ENCODE measurements at places on chromosomes 3 and 15.

DNA sequence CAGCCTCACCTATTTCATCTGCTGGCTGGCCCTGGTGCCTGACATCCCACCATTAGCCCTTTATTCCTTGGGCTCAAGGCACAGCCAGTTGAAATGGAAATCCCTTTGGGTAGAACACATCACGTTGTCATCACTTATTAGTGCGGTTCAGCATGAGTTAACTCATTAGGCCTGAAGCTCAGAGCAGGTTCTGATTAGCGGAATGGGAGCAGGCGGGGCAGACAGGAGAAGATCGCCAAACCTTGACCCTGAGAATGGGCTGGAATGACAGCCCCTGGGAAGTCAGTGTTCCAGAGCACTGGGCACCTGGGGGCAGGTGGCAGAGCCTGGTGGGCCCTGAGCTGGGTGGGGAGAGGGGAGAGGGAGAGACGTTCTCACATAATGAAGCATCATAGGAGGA, 5.8 kb downstream of the ITGA11 start:
- DNase-seq, result no peak

DNA sequence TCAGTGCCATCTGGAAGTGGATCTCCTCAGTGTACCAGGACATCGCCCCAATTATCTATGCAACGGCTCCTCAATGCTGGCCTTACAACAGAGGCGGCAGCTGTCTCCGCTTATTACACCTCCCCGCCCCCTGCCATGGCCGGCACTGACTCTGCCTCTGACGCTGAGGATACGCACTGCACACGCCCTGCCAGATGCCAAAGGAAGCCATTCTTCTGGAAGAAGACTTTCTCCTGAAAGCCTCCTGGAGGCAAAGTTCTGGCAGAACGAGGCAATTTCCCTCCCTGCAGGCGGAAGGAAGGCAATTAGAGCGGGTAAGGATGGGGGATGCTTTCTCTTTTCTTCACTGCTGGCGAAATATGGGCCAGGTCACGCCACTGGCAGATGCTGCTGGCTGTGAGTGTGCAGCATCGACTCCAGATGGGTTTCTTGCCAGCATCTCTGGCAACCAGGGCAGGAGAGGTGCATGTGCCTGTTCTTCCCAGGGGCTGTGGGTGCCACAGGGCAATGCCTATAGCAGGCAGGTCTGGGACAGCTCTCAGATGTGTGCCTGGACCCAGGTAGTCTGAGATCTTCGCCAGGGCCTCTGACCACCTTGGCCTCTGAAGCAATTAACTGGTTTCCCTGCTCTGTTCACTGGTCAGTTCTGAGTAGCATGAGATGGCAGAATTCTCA, 62.2 kb upstream of the MRPS22 start:
- no peak for DNase-seq

GRCh38 chr3:66361356-66361755, 139.5 kb downstream of the LRIG1 start:
- no peak for DNase-seq

- DNase-seq, result no peak
Observed at GRCh38 chr3:105691053-105691452, 177.8 kb downstream of the CBLB start.

DNA sequence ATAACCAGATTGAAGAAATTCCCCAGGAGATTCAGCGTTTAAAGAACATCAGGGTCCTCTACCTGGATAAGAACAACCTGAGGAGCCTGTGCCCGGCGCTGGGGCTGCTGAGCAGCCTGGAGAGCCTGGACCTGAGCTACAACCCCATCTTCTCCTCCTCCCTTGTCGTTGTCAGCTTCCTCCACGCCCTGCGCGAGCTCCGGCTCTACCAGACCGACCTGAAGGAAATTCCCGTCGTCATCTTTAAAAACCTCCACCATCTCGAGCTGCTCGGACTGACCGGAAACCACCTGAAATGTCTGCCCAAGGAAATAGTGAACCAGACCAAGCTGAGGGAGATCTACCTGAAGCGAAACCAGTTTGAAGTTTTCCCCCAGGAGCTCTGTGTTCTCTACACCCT, 9.4 kb upstream of the LRRC34 start:
- DNase-seq, result no peak

GRCh38 chr3:188367678-188368077, 213.7 kb downstream of the LPP start:
- no peak for DNase-seq

GRCh38 chr3:168620854-168621253, 525.1 kb upstream of the GOLIM4 start:
- no peak for DNase-seq

DNA sequence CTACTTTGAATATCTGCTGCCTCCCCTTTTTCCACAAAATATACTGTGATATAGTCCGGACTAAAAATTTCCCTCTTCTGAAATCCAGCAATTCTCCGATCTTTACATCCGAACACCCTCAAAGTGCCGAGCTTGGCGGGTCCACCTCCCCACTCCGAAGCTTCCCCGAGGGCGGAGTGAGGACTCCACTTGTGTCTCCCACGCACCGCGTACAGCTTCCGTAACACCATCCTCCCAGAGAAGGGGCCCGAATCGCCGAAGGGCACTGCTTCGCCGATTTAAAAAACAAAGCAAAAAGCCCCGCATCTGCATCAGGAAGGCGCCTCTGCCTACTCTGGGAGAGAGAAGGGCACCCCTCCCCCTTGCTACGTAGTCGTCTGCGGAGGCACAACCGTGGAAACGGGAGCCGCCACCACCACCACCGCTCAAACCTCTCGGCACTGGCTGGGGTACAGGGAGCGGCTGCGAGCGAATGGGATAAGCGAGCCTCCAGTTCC, 551 bp downstream of the NCBP2 start:
- peak; percentile 58 for DNase-seq

DNA sequence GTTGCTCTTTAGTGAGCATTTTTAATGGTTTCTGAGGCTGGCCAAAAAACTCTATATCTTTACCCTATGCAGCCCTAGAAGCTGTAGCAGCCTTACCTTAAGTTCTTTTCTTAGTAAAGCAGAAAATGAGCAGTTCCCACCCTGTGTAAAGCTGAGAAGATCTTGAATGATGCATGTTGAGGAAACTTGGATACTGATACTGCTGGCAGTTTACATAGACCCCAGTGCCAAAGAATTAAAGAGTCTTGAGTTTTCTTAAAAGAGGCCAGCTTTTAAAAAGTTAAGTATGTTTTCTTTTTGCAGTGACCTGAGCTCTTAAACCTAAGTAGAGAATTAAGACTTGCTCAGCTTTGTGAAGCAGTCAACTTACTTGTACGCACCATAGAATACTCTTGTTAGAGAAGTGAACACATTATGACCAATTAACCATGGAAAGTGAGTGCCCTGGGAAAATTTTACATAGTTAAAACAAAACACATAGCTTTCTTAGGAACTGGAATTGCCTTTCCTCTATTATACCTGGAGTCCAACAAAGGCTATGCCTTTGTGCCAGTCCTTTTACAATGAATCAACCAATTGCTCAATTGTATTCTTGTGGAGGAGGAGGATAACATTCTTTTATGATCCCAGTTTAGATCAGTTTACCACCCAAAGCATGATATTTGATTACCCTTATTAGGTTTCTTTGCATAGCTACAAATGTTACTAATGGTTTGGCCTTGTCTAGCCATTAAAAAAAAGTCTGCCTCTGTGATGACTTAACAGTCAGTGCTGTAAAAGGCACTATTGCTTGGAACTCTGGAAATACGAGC, 28.4 kb downstream of the PLS1 start:
- DNase-seq, result no peak

DNA sequence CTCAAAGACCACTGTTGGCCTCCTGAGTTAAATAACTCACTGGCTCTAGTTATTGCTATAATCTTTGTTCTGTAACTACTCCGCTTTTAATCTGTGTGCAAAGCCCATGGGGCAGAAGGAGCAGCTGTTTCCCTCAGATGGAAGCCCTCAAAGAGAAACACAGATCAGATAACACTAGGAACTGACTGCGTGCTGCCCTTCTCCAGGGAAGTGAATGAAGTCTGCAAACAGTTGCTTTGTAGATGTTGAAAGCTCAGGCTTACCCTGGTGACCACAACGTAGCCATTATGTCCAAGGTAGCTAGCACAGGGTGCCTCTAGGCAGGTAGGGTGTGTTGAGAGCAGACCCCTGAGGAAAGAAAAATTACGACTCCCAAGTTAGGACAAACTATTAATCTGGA, 152.3 kb upstream of the STAC start:
- no peak for DNase-seq

GRCh38 chr3:47425383-47425778, 44.6 kb downstream of the PTPN23 start:
- DNase-seq, result no peak

- DNase-seq, result no peak
Observed at GRCh38 chr15:73991260-73991659, 835 bp downstream of the STOML1 start.

GRCh38 chr3:129695230-129695629, 88.8 kb upstream of the PLXND1 start:
- DNase-seq, result no peak

GRCh38 chr15:60477916-60478565, 901 bp downstream of the ICE2 start:
- no peak for DNase-seq

DNA sequence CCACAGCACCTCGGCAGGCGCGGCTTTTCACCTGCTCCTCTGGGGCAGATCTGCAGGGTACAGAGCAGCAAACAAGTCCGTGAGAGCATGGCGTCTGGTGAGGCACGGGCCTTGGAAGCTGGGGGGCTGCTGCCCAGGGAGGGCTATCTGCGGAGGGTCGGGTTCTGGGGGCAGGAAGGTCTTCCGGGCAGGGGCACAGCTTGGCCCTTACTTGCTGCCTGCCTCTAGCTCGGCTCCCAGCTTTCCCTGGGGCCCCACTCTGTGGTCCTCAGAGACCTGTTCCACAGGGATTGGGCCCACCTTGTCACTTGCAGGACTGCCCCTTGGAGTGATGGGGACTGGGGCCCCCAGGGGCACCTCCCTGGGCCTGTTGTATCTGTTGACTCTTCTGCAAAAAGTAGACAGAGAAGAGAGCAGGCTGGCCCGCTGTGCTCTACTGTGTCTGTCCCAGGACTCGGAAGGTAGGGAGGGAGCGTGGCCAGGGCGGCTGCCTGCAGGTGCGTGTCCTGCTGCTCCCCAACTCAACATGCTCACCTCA, 84.1 kb downstream of the TBC1D2B start:
- no peak for DNase-seq

DNA sequence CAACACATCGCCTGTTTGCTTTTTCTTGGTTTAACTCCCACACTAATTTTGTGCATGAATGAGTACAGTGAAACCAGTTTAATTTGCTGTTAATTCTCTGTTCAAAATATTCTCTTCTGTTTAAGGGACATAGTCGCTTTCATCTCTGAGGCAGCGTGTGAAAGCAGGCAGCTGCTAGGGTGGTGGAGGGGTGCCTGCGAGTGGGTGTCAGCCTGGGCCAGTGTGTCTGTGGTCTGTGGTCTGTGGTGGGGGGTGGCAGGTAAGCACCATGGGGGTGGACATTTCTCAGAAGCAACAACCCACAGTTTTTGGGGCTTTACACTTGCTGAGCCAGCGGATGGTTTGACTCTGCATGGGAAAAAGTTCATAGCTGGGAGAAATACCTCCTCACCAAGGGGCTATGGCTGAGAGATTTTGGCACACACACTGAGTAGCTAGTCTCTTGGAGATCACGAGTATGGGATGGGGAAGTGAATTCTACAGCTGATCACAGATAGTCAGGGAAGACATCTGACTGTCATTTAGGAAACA, 109.2 kb downstream of the EPHB1 start:
- no peak for DNase-seq

GRCh38 chr3:191430103-191430502, 30.9 kb upstream of the PYDC2 start:
- no peak for DNase-seq

GRCh38 chr15:98800437-98801233, 152.3 kb downstream of the IGF1R start:
- no peak for DNase-seq

DNA sequence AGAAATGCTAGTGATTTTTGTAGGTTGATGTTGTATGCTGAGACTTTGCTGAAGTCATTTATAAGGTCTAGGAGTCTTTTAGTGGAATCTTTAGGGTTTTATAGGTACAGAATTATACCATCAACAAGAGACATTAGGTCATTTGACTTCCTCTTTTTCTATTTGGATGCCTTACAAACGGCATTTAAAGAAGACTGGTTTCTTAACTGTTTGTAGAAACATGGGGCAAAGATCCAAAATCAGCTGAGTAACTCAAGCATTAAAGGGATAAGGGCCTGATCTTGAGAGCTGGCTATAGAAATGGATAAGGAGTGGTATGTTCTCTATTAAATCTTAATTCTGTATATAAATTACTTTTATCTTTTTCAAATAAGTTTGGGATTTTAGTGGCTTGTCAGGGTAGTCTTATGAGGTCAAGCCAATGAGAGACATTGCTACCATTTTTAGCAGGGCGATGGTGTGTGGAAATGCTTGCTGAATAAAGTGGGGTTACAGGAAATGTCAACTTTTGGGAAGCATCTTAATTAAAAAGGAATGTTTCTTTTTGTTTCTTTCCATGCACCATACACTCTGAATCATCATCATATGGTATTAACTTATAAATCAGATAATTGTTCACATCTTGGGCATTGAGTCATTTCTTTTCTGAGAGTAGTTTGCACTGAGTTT, 197.7 kb upstream of the GBE1 start:
- no peak for DNase-seq

GRCh38 chr3:47614788-47615187, 36.1 kb upstream of the CSPG5 start:
- DNase-seq, result no peak

DNA sequence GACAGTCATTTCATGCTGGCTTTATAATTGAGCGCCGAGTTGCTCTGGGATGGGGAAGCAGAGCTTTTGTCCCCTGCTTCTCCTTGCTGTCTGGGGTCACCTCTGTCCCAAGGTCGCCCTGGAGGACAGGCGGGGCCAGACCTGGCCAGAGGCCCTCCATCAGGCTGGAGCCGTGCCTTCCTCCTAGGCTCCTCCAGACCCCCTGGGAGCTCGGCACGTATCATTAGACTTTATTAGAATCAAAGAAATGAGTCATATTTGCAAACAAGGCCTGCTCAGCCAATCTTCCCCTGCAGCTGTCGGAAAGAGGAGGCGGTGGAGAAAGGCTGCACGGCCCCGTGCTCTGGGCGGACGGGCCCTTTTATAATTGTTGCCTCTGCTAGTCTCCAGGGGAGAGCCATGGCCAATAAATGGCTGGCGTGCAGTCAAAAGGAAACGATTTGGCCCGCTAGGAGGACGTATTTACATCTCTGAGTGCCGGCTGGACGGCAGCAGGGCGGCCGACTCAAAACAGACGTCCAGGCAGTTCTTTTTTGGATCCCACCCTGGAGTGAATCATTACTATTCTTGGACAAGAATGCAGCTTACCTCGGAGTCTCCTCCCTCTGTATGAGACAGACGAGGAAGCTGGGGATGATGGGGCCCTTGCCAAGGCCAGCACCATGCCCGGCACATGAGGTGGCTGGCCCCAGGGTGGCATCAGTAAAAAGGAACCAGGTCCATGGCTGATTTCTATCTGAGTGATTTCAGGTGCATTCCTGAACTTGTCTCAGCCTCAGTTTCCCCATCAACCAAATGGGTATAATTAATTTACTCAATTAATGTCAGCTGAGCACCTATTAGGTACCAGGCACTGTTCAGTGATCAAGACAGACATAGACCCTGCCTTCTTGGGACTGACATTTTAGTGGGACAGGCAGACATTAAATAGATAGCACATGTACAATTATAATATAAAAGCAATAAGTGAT, 50.6 kb downstream of the SLC6A6 start:
- no peak for DNase-seq
